ENCODE measurements at places on chromosomes 7 and 10.

GRCh38 chr10:63456437-63457210 lies 9.2 kb downstream of the JMJD1C start:
- DNase-seq, result no peak

GRCh38 chr7:68700414-68700813 lies 897.9 kb upstream of the AUTS2 start:
- no peak for DNase-seq

- no peak for DNase-seq
Observed at GRCh38 chr7:87398446-87398845, 53.0 kb downstream of the CROT start.

GRCh38 chr10:129096065-129096984 lies 370.7 kb upstream of the MGMT start:
- DNase-seq, result no peak

DNA sequence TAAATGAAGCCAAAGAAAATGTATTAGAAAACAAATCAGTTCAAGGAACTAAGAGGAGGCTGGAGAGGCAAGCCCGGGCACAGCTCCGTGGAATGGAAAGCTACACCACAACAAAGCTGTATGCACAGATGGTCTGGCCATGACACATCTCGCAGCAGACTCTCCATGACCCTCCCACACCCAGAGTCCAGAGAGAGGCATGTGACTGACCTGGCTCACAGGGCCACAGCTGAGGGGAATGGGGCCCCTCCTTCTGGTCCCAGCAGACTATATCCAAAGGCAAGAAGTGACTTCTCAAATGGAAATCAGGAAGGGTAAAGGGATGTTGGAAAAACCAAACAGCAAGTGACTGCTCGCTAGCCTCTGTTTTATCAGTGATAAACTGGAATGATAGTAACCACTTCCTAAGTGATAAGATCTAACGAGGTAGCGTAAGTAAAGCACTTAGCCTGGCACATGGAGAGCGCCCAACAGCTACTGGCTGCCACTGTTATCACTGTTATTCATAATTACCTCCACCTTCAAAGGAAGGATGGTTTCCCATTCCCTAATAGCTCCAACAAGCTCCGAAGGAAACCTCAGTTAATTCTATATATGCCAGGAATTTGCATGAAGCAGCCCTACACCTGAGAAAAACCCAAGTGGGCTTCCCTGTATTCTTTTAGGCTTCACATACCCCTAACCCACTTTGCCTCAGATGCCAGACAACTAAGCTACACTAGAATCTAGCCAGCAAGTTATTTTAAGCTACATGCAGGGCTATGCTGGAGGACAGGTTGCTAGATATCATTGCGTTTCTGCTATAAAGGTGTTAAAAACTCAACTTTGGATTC lies 8.4 kb downstream of the OSBPL3 start:
- no peak for DNase-seq

DNA sequence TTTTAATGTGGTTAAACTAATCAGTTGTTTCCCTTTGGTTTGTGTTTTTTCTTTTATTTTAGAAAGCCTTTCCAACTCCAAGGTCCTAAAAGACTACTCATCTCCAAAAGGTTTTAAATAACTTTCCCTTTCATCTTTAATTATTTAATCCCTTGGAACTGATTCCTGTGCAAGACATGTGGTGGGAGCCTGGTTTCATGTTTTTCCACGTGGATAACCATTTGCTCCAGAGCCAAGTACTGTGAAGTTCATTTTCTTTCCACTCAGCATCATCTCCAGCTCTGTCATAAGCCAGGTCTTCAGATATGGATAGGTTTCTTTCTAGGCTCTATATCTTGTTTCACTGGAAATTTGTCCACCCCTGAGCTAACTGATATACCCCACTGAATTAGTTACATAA lies 16.7 kb downstream of the PPP1R3C start:
- no peak for DNase-seq

- no peak for DNase-seq
Observed at GRCh38 chr7:159067576-159068487, 76.8 kb downstream of the VIPR2 start.

DNA sequence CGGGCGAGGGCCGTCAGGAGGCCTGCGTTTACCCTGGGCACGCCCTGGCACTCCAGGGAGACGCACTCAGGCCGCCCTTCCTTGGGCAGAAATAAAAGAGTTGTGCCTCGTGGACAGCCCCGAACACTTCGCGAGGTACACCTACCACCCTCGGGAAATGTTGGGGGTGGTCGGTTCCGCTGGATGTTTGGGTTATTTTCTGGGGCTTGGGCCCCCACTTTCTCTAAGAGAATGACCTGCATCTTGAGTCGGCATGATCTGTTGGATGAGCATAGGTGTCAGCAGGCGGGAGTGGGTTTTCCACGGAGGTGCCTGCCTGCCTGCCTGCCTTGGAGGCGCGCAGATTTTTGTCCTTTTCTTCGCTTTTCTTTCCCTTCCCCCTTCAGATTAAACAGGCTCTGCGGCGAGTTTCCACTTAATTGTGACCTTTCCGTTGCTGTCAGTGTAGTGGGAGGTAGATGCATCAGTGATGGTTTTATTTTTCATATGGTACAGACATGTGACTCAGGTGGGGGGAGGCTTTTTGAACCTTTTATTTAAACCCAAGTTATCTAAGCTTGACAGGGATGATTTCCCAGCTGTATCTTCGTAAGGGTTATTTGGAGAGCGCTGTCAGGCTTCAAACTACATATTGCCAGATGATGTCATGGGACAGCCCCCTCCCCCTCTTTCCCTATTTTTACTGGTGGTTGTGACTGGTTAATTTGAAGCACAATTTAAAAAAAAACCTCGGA lies 661 bp downstream of the HECTD2 start:
- DNase-seq, result no peak

DNA sequence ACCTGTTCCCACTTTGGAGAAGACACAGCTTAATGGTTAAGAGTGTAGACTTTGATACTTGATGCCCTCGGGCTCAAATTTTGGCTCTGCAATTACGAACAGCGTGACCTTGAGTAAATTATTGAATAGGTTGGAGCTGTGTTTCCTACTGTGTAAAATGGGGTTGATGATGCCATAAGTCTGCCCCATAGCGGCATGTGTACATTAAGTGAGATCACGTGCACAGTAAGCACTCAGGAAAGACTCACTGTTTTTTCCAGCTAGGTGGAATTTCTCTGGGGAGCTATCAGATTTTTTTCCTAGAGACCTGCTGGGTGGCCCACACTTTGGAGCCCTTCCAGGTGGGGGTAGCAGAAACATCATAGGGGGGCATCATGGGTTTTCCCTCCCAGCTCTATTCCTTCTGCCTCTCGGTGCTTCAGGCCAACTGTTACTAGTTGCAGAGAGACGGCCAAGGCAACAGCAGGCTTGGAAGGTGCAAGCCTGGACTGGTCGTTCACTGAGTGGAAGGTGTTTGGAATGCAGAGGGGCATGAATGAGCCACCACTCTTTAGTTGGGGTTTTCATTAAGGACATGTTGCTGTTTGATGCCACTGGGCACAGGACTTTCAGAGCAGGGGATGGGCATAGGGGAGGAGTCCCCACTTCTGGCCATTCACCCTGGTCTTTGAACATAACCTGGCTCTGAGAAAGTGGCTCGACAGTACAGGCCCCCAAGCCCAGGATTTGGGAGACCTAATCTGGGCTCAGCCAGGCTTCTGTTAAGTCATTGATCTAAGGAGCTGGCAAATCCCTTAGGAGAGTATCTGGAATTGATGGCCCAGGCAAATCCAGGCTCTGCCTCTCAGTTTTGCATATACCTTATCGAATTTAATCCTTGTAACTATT lies 64.0 kb downstream of the SYPL1 start:
- DNase-seq, result no peak

GRCh38 chr7:104772405-104773345 lies 241.3 kb upstream of the KMT2E start:
- DNase-seq, result no peak

DNA sequence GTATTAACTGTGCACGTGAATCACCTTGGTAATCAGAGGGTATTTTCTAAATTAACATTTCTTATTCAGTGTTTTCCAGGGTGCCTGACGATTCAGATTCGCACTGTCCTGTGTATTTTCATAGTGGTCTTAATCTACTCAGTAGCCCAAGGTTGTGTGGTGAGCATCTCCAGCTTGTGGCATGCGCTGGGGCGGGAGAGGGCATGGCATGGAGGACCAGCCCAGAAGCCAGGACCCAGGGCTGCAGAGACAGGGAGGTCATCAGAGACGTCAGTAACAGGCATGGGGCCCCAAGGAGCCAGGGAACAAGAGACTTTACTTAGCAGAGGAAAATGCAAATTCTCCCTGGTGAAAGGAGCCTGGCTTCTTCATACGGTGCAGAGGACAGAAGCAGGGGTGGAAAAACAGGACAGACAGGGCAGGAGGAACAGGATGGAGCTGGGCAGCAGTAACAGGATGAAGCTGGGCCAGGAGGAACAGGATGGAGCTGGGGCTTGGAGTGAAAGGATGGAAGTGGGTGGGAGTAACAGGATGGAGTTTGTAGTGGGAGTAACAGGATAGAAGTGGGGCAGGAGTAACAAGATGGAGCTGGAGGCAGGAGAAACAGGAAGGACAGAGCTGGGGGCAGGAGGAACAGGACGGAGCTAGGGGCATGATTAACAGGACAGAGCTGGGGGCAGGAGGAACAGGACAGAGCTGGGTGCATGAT lies 110.9 kb downstream of the ADCY1 start:
- no peak for DNase-seq

DNA sequence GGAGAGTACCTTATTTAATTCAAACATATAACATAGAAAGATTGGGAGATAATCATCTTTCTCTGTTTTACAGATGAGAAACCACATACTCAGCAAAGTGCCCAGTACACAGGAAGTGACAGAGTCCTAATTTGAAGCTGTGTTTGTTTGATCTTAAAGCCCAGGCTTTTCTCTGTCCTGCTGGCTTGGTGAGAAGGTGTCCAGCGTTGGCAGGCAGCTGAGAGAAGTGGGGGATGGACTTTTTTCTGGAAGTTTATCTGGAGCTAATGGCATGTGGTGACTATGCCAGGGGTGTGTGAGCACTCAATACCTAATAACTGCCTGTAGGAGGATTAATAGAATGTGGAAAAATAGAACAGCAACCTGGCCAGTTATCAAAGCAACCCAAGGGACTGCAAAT lies 60.8 kb downstream of the NPSR1 start:
- DNase-seq, result no peak

DNA sequence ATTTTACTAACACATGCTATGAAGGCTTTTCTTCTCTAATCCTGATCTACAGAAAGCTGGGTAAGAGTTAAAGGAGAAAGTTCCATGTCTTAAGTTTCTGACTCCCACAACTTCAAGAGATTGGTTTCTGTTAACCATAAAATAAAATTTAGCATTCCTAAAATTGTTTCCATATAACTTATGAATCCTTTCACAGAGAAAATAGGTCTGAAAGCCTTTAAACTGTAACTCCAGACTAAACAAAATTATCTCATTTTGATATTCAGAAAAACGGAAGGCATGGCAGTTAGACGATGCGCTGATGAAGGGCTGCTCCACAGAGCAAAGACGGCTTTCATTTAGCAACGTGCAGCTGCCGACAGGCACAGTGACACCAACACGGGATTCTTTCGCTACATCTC lies 133.3 kb downstream of the SLC25A13 start:
- DNase-seq, result no peak

DNA sequence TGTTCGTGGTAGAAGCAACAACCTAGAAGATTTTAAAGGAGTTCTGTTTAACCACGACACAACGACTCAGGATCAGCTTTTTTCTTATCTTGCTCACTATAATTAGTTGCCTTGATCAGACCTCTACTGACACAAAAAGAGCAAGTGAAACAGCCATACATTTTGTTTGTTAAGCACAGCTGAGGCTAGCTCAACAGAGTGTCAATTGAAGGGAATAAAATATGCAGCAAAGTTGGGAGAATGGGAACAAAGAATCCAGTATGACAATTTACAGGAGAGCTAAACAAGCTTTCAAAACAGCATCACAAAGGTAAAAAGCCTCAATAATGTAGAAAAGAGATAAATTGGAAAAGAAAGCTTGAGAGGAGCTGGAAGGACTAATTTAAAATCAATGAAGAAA lies 40.5 kb upstream of the HERPUD2 start:
- DNase-seq, result no peak

- no peak for DNase-seq
Observed at GRCh38 chr7:35280902-35281301, 27.0 kb upstream of the TBX20 start.

DNA sequence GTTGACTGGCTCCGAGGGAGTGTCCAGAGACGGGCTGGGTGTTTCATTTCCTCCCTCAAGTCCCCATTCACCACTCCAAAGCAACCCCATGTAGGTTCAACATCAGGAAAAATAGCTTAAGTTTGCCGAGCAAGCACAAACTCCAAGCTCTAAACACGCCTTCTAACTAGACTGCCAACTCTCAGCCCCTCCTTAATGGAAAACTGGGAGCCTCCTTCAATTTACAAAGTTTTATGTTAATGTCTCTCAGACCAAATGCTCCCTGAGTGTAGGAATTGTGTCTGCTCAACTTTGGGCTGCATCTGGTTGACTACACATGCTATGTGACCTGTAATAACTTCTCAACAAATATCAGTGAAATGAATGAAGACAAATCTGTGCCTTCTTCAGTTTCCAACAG lies 87.5 kb downstream of the FAM204A start:
- no peak for DNase-seq
